ENCODE measurements at places on chromosomes 13 and 19. TPM values are rescaled to one million over a fixed set of nuclear protein-coding genes. Genes with fewer than 3 reads are reported as not detected.

The POU2F2 gene
- polyA plus RNA-seq, result 10.3 TPM

The ATP7B gene
- not detected for polyA plus RNA-seq

The OSCAR gene
- polyA plus RNA-seq, result not detected

The PET100 gene
- 376 TPM for polyA plus RNA-seq

The EHD2 gene
- not detected for polyA plus RNA-seq

The PPP1R13L gene
- not detected for polyA plus RNA-seq

The GDF15 gene
- not detected for polyA plus RNA-seq

The DHRS12 gene
- 11.4 TPM for polyA plus RNA-seq

The TLE6 gene
- polyA plus RNA-seq, result 1.8 TPM

GRCh38 chr13:76470991-76471390, 415.2 kb downstream of the KCTD12 start:
- H3K27me3 ChIP-seq, result peaks cover 4% of the 10 kb centered on the region
- no peaks in the 10 kb centered on the region for H3K36me3 ChIP-seq
- H3K4me1 ChIP-seq, result no peaks in the 10 kb centered on the region
- no peak overlapping the region for H3K4me3 ChIP-seq
- DNase-seq, result no peak
- no peak overlapping the region for H3K27ac ChIP-seq

DNA sequence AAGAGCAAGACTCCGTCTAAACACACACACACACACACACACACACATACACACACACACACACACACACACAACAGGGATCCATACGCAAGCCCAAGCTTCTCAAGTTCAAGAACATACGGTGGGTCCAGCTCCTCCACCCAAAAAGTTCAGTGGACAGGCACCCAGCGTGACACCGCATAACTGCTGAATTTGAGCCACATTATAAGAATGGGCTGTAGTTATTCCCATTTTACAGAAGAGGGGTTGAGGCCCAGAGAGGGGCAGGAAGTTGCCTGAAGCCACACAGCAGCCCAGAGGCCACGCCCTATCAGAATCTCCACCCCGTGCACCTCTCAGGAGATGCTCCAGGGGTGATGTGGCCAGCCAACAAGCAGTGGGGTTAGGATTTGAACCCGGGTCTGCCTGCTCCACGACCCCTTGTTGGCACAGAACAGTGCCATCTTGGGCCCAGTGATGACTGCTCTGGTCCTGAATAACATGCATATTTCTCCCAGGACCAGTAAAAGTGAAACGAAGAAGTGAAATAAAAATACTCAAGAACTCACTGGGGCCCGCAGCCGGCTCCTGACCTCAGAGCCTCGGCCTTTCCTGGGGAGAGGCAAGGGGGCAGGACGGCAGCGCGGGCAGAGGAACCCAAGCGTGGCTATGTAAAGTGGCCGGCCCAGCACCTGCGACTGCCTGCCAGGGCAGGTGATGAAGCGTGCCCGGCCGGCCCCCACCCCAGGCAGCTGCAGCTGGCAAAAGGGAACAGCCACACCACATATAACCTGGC, 61.9 kb downstream of the AP1M1 start:
- H3K27ac ChIP-seq, result peak overlapping the region; percentile 25
- no peak for DNase-seq
- no peaks in the 10 kb centered on the region for H3K36me3 ChIP-seq
- peaks cover 44% of the 10 kb centered on the region for H3K4me1 ChIP-seq

GRCh38 chr13:36431204-36432105, 840 bp upstream of the CCNA1 start:
- H3K27me3 ChIP-seq, result peaks cover 6% of the 10 kb centered on the region
- peak; percentile 0 for DNase-seq
- H3K4me1 ChIP-seq, result no peaks in the 10 kb centered on the region
- no peaks in the 10 kb centered on the region for H3K36me3 ChIP-seq

DNA sequence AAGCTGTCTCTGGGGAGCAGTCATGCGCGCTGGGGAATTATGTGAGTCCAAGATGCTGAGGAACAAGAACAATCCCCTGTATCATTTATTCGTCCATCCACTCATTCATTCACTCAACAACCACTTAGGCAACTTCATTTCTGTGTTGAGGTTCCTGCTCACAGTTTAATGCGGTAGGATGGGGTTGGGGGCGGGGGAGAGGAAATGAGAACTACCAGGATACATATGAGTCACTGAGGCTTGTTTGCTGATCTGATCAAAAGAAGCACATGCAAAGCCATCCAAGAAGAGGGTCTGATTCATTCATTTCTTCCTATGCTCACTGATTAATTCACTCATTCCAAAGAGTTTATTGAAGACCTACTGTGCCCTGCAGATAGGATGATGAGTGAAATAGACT, 20.9 kb downstream of the ZNF536 start:
- DNase-seq, result no peak
- H3K27ac ChIP-seq, result no peak overlapping the region
- no peak overlapping the region for H3K4me3 ChIP-seq
- H3K36me3 ChIP-seq, result no peaks in the 10 kb centered on the region
- peaks cover 6% of the 10 kb centered on the region for H3K27me3 ChIP-seq
- no peaks in the 10 kb centered on the region for H3K4me1 ChIP-seq

DNA sequence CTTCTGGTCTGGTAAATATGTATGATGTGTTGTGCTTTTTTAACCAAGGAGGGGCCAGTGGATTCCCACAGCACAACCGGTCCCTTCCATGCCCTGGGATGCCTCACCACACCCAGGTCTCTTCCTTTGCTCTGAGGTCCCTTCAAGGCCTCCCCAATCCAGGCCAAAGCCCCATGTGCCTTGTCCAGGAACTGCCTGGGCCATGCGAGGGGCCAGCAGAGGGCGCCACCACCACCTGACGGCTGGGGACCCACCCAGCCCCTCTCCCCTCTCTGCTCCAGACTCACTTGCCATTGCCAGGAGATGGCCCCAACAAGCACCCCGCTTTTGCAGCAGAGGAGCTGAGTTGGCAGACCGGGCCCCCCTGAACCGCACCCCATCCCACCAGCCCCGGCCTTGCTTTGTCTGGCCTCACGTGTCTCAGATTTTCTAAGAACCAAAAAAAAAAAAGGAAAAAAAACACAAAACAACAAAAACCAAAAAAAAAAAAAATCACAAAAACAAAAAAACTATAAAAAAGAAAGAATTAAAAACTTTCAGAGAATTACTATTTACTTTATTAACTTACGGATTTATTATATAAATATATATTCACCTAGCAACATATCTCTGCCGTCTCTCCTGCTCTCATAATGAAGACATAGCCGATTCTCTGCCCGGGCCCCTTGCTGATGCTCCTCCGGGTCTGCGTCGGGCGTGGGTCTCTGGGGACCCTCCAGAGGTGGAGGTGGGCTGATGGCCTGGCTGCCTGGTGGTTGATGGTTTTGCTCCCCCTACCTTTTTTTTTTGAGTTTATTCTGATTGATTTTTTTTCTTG, 14.4 kb downstream of the CAPN12 start:
- peak overlapping the region; percentile 66 for H3K4me3 ChIP-seq
- peak overlapping the region; percentile 85 for H3K27ac ChIP-seq
- peaks cover 4% of the 10 kb centered on the region for H3K36me3 ChIP-seq
- H3K4me1 ChIP-seq, result peaks cover 71% of the 10 kb centered on the region
- DNase-seq, result peak; percentile 64

GRCh38 chr19:15072930-15073647, 8.9 kb upstream of the OR1I1 start:
- no peak overlapping the region for H3K27ac ChIP-seq
- no peak for DNase-seq
- H3K27me3 ChIP-seq, result no peaks in the 10 kb centered on the region

DNA sequence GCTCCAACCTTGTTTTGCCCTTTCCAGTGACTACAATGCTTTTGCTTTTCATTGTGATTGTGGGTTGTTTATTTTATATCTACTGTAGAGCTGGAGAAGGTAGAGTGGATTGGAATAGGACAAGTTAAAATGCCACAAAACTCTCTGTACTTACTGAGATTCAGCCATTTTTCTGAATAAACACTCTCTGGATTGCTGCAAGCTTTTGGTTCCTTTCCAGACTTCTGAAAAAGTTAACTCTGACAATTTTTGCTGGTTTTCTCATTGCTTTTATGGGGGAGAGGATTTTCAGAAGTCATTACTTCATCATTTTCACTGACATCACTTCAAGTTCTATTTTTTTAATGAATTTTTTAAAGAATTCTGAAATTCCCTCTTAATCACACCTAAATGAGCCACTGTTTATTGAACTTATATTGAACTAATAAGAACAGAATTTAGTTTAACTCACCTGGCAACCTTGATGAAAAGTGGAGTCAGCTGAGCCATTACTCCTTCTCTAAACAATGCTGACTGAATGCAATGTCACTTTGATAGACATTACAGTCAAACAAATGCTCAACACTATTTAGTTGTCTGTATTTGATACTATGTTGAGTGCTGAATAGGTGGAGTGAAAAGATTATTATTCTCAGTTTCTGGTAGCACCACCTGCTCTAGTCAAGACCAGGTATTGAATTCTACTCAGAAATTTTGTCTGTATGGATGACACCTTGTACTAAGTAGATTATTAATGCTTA, 303.5 kb downstream of the DLEU7 start:
- H3K36me3 ChIP-seq, result peaks cover 15% of the 10 kb centered on the region
- H3K27me3 ChIP-seq, result peaks cover 1% of the 10 kb centered on the region
- no peaks in the 10 kb centered on the region for H3K4me1 ChIP-seq
- H3K4me3 ChIP-seq, result no peak overlapping the region
- no peak overlapping the region for H3K27ac ChIP-seq

GRCh38 chr19:30692181-30692811, 320.1 kb downstream of the ZNF536 start:
- peaks cover 7% of the 10 kb centered on the region for H3K4me1 ChIP-seq
- no peak overlapping the region for H3K4me3 ChIP-seq
- no peak overlapping the region for H3K27ac ChIP-seq
- H3K27me3 ChIP-seq, result peaks cover 7% of the 10 kb centered on the region
- no peaks in the 10 kb centered on the region for H3K36me3 ChIP-seq
- DNase-seq, result no peak

- H3K4me1 ChIP-seq, result no peaks in the 10 kb centered on the region
- no peaks in the 10 kb centered on the region for H3K36me3 ChIP-seq
- no peak for DNase-seq
- no peak overlapping the region for H3K4me3 ChIP-seq
These were observed 367.2 kb downstream of the DNAJC15 start for GRCh38 chr13:43390619-43391018.

DNA sequence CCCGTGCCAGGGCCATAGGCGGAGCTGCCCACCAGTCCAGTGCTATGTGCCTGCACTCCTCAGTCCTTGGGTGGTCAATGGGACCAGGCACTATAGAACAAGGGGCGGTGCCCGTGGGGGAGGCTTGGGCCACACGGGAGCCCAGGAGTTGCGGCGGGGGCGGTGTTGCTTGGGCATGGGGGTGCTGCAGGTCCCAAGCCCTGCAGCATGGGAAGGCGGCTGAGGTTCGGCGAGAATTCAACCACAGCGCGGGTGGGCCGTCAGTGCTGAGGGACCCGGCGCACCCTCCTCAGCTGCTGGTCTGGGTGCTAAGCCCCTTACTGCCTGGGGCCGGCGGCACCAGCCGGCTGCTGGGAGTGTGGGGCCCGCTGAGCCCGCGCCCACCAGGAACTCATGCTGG, 242.2 kb upstream of the SGCG start:
- no peak overlapping the region for H3K4me3 ChIP-seq
- H3K4me1 ChIP-seq, result no peaks in the 10 kb centered on the region
- no peaks in the 10 kb centered on the region for H3K27me3 ChIP-seq
- DNase-seq, result no peak

DNA sequence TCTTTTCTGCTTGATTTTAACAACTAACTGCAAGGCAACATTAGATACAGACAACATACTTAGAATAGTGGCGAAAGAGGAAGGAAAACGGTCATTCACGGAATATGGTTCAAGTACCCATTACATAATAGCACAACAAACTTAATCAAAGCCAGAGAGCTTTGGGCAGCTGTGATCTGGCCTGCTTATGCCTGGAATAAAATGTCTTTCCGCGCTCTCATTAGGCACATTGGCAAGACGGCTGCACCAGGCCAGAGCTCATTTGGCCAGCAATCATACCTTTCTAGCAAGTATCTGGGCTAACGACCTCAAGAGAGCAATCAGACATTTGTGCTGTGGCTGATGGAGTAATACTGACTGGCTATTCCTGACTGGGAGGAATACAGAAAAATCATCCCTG, 112.8 kb downstream of the NALCN start:
- H3K36me3 ChIP-seq, result no peaks in the 10 kb centered on the region
- H3K4me1 ChIP-seq, result no peaks in the 10 kb centered on the region
- no peaks in the 10 kb centered on the region for H3K27me3 ChIP-seq
- H3K27ac ChIP-seq, result no peak overlapping the region
- H3K4me3 ChIP-seq, result no peak overlapping the region

DNA sequence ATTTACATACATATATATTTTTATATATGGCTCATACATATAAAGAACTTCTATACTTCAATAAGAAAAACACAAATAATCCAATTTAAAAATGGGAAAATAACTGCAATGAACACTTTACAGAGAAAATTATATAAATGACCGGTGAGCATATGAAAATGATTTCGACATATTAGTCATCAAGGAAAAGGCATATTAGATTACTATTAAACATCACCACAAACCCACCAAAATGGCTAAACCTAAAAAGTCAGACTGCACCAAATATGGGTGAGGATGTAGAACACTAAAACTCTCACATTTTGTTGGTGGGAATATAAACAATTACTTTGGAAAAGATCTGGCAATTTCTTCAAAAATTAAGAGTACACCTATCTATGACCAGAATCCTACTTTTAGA, 316.2 kb downstream of the ENOX1 start:
- no peak for DNase-seq
- no peaks in the 10 kb centered on the region for H3K4me1 ChIP-seq
- H3K4me3 ChIP-seq, result no peak overlapping the region
- no peak overlapping the region for H3K27ac ChIP-seq

GRCh38 chr13:30685987-30686386, 49.4 kb upstream of the ALOX5AP start:
- no peak for DNase-seq
- peaks cover 4% of the 10 kb centered on the region for H3K27me3 ChIP-seq
- H3K4me3 ChIP-seq, result no peak overlapping the region
- H3K4me1 ChIP-seq, result peaks cover 17% of the 10 kb centered on the region
- H3K36me3 ChIP-seq, result no peaks in the 10 kb centered on the region
- no peak overlapping the region for H3K27ac ChIP-seq

DNA sequence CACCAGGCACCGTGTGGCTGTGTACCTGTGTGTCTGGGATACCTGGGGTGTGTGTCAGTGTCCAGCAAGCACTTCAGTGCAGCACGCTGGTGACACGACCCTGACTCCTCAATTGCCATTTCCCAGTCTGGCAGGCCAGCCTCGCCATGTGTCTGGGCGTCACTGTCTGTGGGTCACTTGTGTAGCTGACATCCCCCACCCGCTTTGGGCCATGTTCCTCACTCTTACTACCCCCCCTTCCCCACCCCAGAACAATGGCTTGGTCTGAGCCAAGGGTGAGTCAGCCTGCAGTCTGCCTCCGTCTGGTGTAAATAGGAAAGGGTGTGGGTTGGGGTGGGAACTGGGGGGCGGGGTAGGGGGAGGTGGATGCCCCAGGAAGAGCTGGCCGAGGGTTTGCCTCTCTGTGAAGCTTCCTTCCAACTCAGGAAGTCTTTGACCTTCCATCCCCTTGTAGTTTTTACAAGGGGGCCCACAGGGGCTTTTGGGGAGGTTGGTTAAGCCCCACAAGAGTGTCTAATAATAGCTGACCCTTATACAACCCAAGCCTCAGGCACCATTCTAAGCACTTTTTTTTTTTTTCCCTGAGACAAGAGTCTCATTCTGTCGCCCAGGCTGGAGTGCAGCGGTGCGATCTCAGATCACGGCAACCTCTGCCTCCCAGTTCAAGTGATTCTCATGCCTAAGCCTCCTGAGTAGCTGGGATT, 17.6 kb downstream of the NOVA2 start:
- no peak overlapping the region for H3K4me3 ChIP-seq
- H3K36me3 ChIP-seq, result no peaks in the 10 kb centered on the region
- H3K27ac ChIP-seq, result no peak overlapping the region
- peaks cover 24% of the 10 kb centered on the region for H3K27me3 ChIP-seq
- DNase-seq, result no peak

GRCh38 chr13:42041684-42042035, 6.8 kb upstream of the DGKH start:
- H3K4me1 ChIP-seq, result peaks cover 17% of the 10 kb centered on the region
- H3K27ac ChIP-seq, result no peak overlapping the region
- no peak for DNase-seq
- no peaks in the 10 kb centered on the region for H3K36me3 ChIP-seq
- peak overlapping the region; percentile 90 for H3K4me3 ChIP-seq
